ENCODE measurements at places on chromosomes 1 and 21. TPM values are rescaled to one million over a fixed set of nuclear protein-coding genes. Genes with fewer than 3 reads are reported as not detected.

The S100A14 gene
- total RNA-seq, result 141 TPM

The DNAJC16 gene
- total RNA-seq, result 21.1 TPM

The LCE2B gene
- not detected for total RNA-seq

The GABPA gene
- 26.1 TPM for total RNA-seq

The WNT4 gene
- 1.7 TPM for total RNA-seq

The ADAMTS1 gene
- total RNA-seq, result 113 TPM

DNA sequence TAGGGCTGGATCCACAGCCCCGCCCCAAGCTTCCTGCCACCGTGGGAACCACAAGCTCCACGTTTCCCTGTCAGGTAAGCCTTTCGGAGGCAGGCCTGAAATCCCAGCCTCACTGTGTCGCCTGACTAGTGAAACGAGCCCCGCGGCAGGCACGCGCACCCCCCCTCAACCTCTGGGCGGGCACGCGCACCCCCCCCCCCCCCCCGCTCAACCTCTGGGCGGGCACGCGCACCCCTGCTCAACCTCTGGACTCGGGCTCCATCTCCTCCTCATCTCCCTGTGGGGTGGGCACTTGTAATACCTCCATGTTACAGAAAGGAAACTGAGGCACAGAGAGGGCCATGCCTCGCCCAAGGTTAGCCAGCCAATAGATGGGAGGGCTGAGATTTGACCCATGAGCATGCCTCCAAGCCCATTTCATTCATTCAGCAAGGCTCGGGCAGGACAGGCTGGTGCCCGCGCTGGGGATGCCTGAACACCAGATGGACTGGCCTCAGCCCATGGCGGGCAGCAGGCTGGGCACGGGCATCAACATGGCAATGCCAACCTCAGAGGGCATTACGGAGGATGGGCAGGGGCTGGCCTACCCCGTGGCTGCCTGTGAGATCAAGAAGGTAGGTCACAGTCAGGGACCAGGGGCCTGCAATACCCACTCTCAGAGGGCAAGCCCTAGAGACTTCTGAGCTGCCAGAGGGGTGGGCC is 4.7 kb downstream of the CFAP410 start:
- no peak overlapping the region for H3K4me3 ChIP-seq
- H3K27ac ChIP-seq, result no peak overlapping the region
- peaks cover 9% of the 10 kb centered on the region for H3K4me1 ChIP-seq

DNA sequence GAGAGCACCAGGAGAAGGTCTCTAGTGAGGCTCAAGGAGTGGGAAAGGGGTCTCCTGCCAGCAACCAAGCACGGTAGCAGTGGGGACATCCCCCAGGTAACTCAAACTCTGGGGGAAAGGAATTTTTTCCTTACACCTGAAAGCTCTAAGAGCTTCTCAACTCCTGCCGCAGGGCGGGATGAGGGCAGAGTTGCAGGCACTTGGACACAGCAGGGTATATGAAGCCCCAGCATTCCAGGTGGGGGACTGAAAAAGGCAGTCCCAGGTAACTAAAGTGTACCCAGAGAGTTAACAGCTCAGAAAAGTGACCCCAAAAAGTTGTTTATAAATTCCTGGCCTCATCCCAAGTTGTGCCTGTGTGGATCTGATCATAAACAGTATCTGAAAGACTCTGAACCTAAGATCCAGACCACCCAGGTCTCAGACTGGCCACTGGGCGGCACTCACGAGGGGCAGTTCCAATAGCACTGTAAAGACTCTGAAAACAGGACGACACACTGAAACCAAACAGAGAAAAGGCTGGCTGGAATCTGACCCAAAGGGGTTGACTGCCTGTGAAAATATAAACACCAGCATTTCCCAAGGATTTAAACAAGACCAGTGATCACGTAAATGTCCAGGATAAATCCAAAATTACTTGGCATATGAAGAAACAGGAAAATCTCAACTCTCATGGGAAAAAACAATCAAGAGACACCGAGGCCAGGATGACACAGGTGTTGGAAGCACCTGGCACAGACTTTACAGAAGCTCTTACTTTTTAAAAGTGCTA is 47.5 kb downstream of the HSF2BP start:
- peak; percentile 84 for DNase-seq
- H3K4me3 ChIP-seq, result no peak overlapping the region
- H3K27ac ChIP-seq, result peak overlapping the region; percentile 70
- peaks cover 39% of the 10 kb centered on the region for H3K4me1 ChIP-seq

GRCh38 chr1:232305050-232305449 is 324.9 kb downstream of the SIPA1L2 start:
- no peaks in the 10 kb centered on the region for H3K36me3 ChIP-seq
- no peak overlapping the region for H3K4me3 ChIP-seq
- H3K27ac ChIP-seq, result no peak overlapping the region
- peaks cover 8% of the 10 kb centered on the region for H3K4me1 ChIP-seq

- peaks cover 4% of the 10 kb centered on the region for H3K4me1 ChIP-seq
- no peaks in the 10 kb centered on the region for H3K27me3 ChIP-seq
- H3K36me3 ChIP-seq, result no peaks in the 10 kb centered on the region
- H3K4me3 ChIP-seq, result no peak overlapping the region
- no peak for DNase-seq
- H3K27ac ChIP-seq, result no peak overlapping the region
These were observed 31.5 kb upstream of the DNASE2B start for GRCh38 chr1:84366786-84367185.

DNA sequence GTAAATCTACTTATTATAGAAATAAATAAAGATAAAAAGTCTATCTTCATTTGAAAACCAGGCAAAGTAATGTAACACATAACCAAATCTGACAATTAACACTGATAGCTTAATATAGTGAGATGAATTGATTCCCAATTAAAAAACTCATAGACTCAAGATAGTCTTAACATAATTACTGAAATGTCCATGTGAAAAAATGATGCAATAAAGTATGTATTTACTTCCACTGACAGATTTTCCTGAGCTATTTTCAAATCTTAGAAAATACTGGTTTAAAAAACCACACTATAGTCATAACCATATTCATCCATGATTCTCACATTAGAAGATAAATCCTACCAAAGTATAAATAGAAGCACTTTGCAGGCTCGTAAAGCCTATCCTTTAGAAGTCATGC is 9.6 kb upstream of the DONSON start:
- H3K4me3 ChIP-seq, result no peak overlapping the region
- H3K36me3 ChIP-seq, result peaks cover 4% of the 10 kb centered on the region

DNA sequence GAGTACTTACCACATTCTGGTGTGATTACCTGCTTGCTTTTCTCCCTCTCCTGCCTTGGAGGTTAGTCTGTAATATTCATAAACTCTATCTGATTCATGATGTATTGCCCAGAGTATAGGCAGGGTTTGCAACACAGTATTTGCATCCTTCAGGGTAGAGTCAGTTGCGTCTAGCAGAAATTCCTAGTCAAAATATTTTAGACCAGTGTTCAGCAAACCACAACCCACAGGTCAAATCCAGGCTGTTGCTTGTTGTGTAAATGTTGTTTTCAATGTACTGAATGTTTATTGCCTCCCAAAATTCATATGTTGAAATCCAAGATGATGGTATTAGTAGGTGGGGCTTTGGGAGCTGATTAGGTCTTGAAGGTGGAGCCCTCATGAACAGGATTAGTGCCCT is 82.9 kb downstream of the NGF start:
- no peak for DNase-seq
- no peak overlapping the region for H3K4me3 ChIP-seq
- H3K27me3 ChIP-seq, result no peaks in the 10 kb centered on the region
- no peaks in the 10 kb centered on the region for H3K36me3 ChIP-seq
- H3K27ac ChIP-seq, result no peak overlapping the region
- peaks cover 14% of the 10 kb centered on the region for H3K4me1 ChIP-seq

DNA sequence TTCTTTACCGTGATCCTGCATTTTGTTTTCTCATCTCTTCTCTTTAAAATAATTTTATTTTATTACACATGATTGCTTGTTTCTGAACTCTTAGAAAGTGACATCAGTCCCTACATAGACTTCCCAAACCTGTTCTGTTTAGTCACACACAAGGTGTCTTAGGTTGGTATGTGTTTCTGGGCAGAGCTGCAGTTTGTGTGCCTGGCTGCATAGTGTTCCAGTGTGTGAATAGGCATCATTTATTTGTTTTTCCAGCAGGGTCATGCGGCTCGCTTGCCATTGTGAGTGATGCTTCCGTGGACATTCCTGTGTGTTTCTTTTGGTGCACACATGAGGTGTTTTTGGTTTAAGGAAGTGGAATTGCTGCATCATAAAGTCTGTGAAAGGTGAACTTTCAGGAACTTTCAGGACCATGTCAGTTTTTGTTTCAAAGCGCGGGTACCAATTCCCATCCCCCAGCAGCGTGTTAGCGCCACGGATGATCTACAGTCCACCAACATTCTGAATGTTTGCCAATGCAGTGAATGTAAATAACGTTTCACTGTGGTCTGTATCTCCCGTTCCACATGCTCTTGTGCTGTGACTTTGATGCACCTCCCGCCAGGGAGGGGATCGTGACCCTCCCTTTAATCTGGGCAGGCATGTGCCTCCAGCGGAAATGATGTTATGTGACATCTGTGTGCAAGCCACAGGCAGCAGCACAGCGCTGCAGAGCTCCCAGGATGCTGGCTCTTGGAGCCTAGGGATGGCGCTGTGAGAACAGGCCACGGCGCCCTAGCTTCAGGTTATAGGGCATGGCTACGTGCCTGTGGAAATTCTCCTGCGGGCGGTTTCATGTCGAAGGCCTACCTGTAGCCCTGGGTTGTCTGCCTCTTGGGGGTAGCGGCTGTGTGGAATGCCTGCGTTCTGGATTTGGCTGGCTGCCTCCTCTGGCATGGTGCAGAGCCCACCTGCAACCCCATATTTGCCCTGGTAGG is 144.6 kb upstream of the COL6A1 start:
- H3K4me3 ChIP-seq, result no peak overlapping the region
- no peak overlapping the region for H3K27ac ChIP-seq
- H3K27me3 ChIP-seq, result no peaks in the 10 kb centered on the region
- no peaks in the 10 kb centered on the region for H3K4me1 ChIP-seq
- DNase-seq, result no peak

- H3K4me3 ChIP-seq, result no peak overlapping the region
- H3K4me1 ChIP-seq, result no peaks in the 10 kb centered on the region
- H3K36me3 ChIP-seq, result no peaks in the 10 kb centered on the region
- no peaks in the 10 kb centered on the region for H3K27me3 ChIP-seq
- DNase-seq, result peak; percentile 4
These were observed 23.1 kb upstream of the MCOLN2 start for GRCh38 chr1:85019994-85020393.

DNA sequence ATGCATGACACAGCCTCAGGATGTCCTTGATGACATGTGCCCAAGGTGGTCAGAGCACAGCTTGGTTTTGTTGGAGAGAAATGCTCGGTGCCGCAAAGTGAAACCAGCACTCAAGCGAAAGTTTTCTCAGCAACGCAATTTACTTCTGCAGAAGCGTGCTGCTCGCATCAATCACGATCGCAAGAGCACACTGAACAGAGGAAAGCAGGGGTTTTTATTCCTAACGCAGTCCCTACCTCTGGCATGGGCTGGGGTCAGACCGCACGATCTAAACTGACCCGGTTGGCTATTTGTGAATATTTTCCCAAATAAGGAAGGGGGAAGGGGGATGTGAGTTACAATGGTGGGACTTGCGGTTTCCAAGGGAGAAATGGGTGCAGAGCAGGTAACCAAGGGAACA is 809 bp upstream of the ZNF669 start:
- H3K27ac ChIP-seq, result peak overlapping the region; percentile 33
- H3K36me3 ChIP-seq, result peaks cover 14% of the 10 kb centered on the region
- no peaks in the 10 kb centered on the region for H3K27me3 ChIP-seq
- H3K4me1 ChIP-seq, result no peaks in the 10 kb centered on the region

- peak; percentile 86 for DNase-seq
- H3K27ac ChIP-seq, result peak overlapping the region; percentile 97
- H3K36me3 ChIP-seq, result no peaks in the 10 kb centered on the region
- H3K4me1 ChIP-seq, result peaks cover 10% of the 10 kb centered on the region
- peaks cover 9% of the 10 kb centered on the region for H3K27me3 ChIP-seq
- H3K4me3 ChIP-seq, result no peak overlapping the region
These were observed 1.2 kb upstream of the KIRREL1 start for GRCh38 chr1:157992031-157992832.

DNA sequence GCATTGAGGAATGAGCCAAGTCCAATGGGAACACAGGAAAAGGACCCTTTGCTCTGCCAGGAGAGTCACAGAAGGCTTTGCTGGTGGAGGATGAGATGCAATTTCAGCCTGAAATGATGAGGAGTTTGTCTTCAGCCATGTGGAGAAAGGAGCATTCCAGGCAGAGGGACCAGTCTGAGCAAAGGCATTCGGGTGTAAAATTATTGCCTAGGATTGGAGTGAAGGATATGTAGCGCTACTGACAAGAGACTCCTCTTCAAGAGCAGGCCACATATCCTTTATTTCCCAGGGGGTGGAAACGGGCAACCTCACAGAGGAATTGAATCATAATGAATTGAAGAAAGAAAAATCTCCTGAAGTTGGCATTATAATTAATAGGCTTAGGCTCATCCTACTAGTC is 1.1 kb upstream of the CSF1 start:
- H3K36me3 ChIP-seq, result no peaks in the 10 kb centered on the region
- H3K4me3 ChIP-seq, result no peak overlapping the region
- peaks cover 24% of the 10 kb centered on the region for H3K4me1 ChIP-seq

DNA sequence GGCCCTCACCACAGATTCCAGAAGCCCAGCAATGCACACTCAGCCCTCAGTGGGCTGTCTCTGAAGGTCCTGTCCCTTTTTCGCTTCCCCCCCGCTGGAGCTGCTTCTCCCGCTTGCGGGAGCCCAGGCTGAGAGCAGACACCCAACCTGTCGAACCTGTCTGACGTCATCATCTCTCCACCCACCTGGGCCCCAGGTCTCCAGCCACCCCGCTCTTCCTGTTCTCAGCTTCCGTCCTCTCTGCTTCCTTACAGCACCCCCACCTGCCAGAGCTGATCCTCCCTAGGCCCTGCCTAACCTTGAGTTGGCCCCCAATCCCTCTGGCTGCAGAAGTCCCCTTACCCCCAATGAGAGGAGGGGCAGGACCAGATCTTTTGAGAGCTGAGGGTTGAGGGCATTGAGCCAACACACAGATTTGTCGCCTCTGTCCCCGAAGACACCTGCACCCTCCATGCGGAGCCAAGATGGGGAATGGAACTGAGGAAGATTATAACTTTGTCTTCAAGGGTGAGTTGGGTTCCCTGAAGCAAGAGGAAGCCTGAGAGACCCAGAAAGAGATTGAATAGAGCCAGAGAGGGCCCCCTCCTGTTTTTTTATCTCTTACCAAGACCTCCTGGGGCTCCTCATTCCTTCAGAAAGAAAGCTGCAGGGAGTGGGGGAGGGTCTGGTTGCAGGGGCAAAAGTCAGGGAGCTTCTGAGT is at the start of gene RAB25:
TSS of gene RAB25 (plus strand) at position 224 of the 700 bp plus-strand sequence. CDS start at position 465, 241 bp downstream.
- peak; percentile 92 for DNase-seq
- peaks cover 9% of the 10 kb centered on the region for H3K4me1 ChIP-seq
- no peaks in the 10 kb centered on the region for H3K36me3 ChIP-seq
- no peaks in the 10 kb centered on the region for H3K27me3 ChIP-seq
- peak within 1 kb of the TSS; percentile 51 for H3K4me3 ChIP-seq

- H3K4me3 ChIP-seq, result peak overlapping the region; percentile 49
- peak overlapping the region; percentile 82 for H3K27ac ChIP-seq
- H3K27me3 ChIP-seq, result peaks cover 5% of the 10 kb centered on the region
- no peaks in the 10 kb centered on the region for H3K36me3 ChIP-seq
- H3K4me1 ChIP-seq, result no peaks in the 10 kb centered on the region
These were observed 1.3 kb downstream of the ARHGAP29 start for GRCh38 chr1:94236013-94236491.

DNA sequence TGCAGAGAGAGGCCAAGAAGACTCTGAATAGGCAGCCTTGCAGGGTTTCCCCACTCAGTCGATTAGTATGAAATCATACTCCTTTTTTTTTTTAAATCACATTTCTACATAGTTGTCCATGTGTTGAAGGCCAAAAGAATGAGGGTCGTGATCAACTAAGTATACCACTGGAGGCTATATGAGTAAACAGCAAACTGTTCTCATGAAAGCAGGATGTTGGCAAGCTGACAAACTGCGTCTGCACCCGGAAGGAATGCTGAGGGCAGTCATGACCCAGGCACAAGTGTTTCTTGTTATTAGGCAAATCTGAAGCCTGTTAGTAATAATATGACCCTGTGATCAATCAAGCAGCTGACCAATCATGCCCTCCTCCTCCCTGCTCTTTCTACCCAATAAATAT is 213.2 kb downstream of the USH2A start:
- no peak for DNase-seq
- H3K4me1 ChIP-seq, result peaks cover 6% of the 10 kb centered on the region
- no peaks in the 10 kb centered on the region for H3K27me3 ChIP-seq
- no peak overlapping the region for H3K27ac ChIP-seq

Data from hepatocyte (in vitro differentiated cells).